NAMALWA (cell line): ENCODE measurements at places on chromosomes 5 and 9.

DNA sequence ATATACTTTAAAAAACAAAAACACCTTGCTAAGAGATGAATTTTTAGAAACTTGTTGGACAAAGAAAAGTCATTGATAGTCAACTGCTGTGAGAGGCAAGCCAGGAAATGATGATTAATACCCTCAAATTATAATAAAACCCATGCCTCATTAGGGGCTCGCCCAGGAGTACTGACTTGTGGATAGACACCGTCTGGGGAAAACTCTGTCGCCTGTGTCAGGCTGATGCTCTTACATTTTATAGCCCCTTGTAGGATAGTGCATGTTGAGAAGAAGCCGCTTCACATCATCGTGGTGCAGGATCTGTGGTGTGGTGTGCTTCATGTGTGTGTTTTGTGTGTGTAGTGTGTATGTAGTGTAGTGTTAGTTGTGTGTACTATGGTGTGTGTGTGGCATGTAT lies 39.1 kb downstream of the SYK start:
- DNase-seq: no peak

- no peak for DNase-seq
Measured at GRCh38 chr5:26582350-26583045, 455.9 kb downstream of the CDH9 start.

DNA sequence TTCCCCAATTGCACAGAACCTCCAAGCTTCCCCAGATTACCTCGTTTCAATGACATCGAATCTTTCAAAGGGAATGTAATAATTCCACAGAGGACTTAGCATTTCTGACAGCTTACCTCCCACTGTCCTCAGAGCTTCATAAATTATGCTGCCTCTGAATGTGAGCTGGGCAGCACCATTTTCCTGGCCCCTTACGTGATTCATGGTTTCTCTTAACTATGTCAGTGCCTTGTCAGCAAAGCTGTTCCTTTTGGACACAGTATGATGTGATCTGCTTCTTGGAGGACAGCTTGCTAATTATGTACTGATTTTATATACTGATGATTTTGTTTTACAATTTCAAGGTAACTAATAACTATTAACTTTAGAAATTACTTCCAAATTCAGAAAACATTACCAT lies 27.7 kb upstream of the SSBP2 start:
- peak; percentile 16 for DNase-seq

GRCh38 chr5:125120012-125120411 lies 373.6 kb upstream of the ZNF608 start:
- DNase-seq: no peak
